NB4 (cell line): ENCODE measurements at places on chromosomes 4 and X.

- no peak for DNase-seq
Measured at GRCh38 chr4:173446416-173446815, 47.5 kb upstream of the SCRG1 start.

DNA sequence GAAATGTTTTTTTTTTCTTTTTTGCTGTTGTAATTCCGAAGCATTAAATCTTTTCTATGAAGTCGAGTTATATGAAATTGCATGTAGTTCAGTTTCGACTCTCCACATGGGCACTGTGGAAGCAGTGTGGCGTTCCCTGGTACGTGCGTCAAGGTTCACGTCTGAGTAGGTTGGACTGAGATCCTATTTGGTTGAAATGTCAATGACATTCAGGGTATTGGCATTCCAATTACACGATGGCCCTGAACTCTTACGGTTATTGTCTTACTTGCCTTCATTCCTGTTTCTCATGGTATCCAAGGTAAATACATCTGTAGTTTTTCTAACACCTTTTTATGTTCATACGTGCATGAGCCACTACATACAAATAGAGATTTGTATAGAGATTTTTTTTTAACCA, 128.8 kb downstream of the SORBS2 start:
- DNase-seq, result no peak

- no peak for DNase-seq
Measured at GRCh38 chr4:164977243-164978164, at the start of gene TRIM61. TSS of gene TRIM61 (minus strand) at chr4:164977657. CDS start at chr4:164970002, 7,655 bp downstream.

DNA sequence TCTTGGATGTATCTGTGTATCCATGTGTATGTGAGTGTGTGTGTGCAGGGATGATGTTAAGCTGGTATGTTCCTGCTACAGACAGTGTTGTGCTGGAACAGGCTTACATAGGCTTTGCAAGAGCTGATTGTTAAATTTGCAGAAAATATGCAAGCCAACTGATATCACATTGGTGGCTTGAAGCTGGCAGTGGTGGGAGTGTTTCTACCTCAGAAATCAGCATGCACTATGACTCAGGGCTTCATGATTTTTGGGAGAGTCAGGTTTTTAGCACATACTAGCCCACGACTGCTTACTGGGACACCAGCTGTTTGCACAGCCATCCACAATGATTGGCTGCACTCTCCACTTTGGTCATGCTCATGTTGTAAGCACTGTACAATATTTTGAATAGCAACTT, 261.8 kb downstream of the DHX15 start:
- no peak for DNase-seq

- no peak for DNase-seq
Measured at GRCh38 chr4:185993328-185993973, 75.5 kb upstream of the TLR3 start.

GRCh38 chr4:5870701-5871100, 22.2 kb downstream of the CRMP1 start:
- peak; percentile 56 for DNase-seq

GRCh38 chr4:169458575-169458974, 153.8 kb downstream of the NEK1 start:
- no peak for DNase-seq

GRCh38 chrX:80388206-80388605, 32.0 kb upstream of the TENT5D start:
- DNase-seq, result no peak

DNA sequence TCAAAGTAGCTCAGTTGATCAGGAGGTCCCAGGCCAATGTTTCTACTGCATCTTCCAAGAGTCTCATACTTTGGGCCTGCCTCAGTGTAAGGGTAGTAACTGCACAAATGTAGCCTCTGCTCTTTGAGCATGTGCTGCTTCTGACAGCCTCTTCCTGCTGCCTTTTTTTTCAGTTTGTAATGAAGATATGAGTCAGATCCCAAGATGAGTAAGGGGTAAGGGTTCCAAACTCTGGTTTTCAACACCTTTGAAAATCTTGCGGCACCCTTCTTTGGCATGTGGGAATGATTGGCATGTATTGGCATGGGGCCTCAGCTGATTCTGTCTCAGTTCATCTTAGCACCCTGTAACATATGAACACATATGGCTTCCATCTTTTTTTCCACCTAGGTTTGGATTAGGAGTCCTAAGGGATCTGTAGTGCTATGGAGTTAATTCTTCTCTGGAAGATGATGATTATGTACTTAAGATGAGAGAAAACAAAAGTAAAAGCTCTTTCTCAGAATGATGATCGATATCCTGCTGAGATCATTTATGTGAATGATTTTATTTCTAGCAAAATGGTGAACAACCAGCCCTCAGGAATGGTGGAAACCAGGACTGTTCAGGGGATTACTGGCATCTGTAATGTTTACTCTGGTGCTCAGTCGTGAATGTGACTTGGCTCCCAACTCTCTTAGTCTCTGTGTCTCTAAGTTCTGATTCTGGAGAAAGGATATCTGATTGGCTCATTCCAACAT, 118.7 kb upstream of the PRPS2 start:
- DNase-seq, result no peak

GRCh38 chrX:103503163-103503852, 16.0 kb downstream of the RAB40A start:
- no peak for DNase-seq

DNA sequence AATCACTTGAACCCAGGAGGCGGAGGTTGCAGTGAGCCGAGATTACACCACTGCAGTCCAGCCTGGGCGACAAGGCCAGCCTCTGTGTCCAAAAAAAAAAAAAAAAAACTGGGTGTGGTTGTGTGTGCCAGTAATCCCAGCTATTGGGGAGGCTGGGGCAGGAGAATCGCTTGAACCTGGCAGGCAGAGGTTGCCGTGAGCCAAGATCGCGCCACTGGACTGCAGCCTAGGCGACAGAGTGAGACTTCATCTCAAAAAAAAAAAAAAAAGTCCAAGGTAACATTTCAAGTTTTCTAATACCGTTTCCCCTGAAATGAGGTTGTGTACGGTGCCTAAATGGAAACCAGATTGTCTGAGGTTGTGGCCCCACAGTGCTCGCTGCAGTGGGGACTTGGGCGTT, 35.6 kb downstream of the FAM193A start:
- no peak for DNase-seq

- no peak for DNase-seq
Measured at GRCh38 chrX:36978886-36979285, 29.3 kb upstream of the FAM47C start.

- DNase-seq, result peak; percentile 82
Measured at GRCh38 chr4:138494931-138495330, 252.8 kb upstream of the SLC7A11 start.

GRCh38 chrX:130604882-130605281, 203.1 kb downstream of the RBMX2 start:
- no peak for DNase-seq

DNA sequence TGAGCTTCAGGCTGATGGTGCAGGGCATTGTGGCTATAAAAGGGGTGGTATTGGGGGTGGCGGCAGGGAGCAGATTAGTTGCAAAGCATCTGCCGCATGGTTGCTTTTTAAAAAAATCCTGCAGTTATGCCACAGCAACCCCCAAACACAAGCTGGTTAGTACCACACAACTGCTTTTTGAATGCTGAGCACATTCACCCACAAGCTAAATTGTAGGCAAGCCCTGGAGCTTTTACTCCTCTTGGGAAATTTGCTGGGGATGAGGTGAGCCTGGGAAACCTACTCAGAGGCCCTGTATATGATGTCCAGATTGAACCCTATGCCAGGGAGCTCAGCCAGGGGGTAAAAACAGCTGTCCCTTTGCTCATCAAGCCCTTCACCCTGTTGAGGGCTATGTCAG, 33.8 kb upstream of the TRIM2 start:
- DNase-seq, result no peak

DNA sequence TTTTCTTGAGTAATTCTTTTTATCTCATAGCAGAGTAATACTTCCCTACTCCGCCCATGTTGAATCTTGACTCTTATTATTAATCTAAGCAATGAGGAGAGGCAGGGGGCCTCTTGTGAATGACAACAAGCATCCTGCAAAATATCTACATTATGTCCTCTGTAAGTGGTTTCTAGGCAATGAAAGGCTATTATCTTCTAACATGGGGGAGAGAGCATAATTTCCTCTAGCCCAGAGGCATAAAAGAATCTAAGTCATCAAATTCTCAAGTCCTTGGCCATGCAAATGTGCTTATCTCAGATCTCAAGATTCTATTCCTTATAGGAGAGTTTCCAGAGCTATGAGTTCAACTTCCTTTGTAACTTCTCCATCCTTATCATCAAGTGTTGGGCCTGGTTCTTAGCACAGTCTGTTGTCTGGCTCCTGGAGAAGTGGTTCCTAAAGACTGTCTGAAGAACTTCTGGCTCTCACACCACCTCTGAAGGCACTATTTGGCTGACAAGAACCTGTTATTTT, 423.1 kb upstream of the INTU start:
- DNase-seq, result no peak

DNA sequence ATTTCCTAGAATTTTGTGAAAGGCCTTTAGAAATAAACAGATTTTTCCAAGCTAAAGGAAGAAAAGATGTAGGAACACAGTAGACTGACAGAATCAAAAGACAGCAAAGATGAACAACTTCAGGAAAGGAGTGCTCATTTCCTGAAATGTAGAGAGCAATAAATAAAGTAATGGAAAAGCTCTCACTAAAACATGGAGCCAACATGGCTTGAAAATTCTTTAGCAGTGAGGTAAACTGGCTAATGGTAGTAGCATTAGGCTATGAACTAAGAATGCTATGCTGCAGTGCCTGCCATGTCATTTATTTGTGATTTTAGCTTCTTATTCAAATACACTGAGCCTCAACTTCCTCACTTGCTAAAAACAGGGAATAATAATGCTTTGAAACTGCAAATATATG, 108.7 kb downstream of the IQCM start:
- no peak for DNase-seq

DNA sequence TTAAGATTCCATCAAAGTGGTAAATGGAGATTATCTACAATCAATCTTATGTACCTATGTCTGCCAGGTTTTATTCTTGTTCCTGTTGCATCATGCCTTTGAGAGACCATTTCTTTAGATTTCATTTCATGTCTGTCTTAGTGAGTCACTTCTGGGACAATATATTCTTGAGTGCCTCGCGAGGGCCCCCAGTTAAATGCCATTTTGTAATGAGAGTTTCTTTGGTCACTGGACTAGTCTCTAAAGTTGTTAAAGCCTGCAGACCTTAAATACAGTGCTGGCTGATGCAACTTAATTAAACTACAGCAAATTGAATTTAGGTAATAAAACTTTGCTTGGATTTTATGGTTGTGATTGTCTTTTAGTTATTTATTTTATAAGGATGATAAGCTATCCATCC, 87.2 kb upstream of the PITX2 start:
- no peak for DNase-seq

GRCh38 chrX:154136627-154137161, 7.3 kb upstream of the OPN1LW start:
- DNase-seq, result peak; percentile 77

DNA sequence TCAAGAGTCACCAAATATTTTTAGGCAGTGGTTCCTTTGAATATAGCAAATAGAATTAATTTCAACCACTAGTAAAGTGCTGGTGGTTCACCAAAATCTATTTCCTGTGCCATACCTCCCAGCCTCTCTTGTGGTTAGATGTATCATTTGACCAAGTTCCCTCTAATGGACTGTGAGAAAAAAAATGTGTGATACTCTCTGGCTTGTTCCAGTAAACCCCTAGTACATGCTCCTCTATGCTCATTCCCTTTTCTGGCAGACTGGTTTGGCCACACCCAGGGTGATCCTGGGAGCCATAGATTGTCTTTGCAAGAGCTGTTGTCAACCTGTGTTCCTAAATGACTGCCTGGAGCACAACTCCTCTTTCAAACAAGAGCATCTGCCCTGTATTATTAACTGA, 109.5 kb downstream of the FRAS1 start:
- peak; percentile 11 for DNase-seq

DNA sequence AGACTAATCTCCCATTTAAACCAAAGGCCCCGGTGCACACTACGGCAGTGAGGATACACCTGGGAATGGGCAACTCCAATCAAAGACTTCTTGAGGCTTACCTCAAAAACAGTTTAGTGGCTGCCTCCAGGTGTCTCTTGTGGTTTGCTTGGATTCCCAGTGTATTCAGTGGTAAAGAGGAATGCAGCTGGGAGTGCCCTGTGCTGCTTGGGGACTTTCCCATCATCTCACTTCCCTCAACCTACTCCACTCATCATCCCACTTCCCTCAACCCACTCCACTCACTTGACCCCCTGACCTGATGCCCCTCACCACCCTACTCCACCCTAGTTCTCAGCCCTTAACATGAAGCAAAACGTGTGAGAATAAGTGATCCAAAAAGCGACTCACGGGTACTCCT, 177.3 kb upstream of the ETNPPL start:
- DNase-seq, result no peak

DNA sequence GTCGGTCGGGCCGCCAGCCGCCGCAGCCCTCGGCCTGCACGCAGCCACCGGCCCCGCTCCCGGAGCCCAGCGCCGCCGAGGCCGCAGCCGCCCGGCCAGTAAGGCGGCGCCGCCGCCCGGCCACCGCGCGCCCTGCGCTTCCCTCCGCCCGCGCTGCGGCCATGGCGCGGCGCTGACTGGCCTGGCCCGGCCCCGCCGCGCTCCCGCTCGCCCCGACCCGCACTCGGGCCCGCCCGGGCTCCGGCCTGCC, 213 bp downstream of the NFKB1 start:
- no peak for DNase-seq

DNA sequence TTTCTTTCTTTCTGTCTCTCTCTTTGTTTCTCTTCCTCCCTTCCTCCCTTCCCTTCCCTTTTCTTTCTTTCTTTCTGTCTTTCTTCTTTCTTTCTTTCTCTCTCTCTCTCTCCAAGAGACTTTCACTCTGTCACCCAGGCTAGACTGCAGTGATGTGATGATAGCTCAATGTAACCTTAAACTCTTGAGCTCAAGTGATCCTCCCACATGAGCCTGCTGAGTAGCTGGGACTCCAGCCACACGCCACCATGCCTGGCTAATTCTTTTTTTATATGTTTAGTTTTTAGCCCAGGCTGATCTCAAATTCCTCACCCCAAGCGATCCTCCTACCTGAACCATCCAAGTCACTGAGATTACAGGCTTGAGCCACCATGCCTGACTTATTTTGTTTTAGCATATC, 64.3 kb upstream of the EMCN start:
- no peak for DNase-seq

DNA sequence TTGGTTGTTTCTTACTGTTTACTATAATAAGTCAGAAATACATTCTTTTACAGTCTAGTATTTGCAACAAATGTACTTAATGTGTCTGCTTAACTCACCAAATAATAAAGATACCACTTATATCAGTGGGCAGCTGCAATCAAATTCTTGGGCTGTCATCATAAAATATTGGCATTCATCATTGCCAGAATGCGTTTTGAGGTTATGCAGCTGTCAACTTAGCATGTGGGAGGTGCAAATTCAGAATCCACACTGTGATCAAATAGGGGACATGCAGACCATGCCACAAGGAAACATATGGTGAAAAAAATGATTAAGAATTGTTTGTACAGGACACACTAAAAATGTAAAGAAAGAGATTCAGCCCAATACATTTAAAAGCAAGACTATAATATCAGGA, 86.5 kb downstream of the HCCS start:
- no peak for DNase-seq

- DNase-seq, result peak; percentile 18
Measured at GRCh38 chrX:9958183-9958582, 9.0 kb upstream of the CLDN34 start.
